Renal cortex interstitium (tissue), 15 donors: ENCODE measurements at places on chromosomes 5 and 9.

DNA sequence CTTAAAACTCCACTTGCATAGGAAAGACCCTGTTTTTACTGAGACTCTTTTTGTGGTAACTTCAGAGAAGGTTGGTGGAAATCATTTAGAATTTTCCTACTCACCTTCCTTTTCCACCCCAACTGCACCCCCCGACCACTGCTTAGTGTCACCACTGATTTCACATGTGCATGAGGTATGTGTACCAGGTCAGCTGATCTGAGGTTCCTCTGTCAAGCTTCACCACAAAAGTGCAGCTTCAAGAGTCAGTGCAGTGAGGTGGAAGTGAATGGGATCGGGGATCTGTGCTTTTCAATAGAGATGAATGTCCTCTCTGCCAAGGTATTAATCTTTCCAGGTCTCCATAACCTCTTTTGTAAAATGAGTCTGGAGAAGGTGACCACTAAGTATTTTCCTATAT is 260.5 kb upstream of the WWC1 start:
- DNase-seq, result no peak

GRCh38 chr5:33430983-33431382 is 9.8 kb upstream of the TARS1 start:
- no peak for DNase-seq

GRCh38 chr9:37908698-37909186 is 4.8 kb upstream of the SLC25A51 start:
- DNase-seq, result no peak

GRCh38 chr9:3793363-3793762 is 267.6 kb upstream of the RFX3 start:
- no peak for DNase-seq

DNA sequence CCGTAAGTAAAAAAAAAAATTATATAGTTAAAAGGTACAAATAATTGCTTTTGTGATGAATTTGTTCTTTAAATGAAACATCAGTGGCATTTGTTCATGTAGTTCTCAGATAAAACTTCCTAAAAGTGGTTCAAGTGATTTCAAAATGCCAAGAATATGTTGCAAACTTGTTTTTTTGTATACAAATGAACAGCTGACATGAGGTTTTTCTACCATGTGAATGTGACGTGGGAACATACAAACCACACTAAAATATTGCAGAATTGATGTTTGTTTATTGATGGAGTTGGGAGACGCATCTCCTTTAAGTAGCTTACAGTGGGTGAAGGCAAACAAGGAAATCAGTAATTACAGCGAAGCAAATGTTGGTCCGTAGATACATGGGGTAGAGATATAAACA is 16.9 kb downstream of the BASP1 start:
- DNase-seq, result no peak

DNA sequence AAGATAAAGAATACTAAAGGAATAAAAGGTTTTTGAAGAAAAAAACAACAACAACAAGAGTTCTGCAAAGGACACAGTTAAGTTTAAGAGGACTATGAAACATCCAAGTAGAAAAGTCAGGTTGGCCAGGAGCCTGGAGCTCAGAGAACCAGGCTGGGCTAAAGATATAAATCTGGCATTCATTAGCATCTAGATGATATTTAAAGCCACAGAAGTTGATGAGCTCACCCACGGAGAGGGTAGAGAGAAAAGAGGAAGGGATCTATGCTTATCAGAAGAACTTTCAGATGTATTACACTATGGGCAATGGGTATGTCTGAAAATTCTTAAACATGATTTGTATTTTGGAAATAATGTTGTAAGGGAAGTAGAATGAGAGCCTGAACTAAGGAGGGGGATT is 9.9 kb downstream of the MIER3 start:
- no peak for DNase-seq

DNA sequence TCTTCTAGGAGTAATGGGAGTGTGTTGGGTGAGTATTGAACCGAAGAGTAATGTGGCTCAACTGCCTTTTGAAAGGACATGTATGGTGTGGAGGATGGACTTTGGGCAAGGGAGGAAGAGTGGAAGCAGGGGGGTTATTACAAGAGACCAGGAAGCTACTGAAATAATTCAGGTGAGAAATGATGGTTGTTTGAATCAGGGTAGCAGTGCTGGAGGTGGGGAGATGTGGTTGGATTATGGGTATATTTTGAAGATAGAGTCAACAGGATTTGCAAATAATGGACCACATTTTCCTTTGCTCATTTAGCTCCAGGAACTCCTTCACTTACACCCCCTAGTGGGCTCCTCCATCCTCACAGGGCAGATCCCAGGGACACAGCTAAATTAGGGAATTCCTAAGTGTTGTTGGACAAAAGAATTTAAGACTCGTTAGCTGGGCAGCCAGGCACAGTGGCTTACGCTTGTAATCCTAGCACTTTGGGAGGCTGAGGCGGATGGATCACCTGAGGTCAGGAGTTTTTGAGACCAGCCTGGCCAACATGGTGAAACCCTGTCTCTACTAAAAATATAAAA is 1.2 kb upstream of the SLC4A9 start:
- no peak for DNase-seq

GRCh38 chr9:130215341-130216119 is 43.3 kb downstream of the NCS1 start:
- no peak for DNase-seq

- peak; percentile 6 for DNase-seq
Measured at GRCh38 chr5:131610198-131611063, 24.6 kb downstream of the RAPGEF6 start.

- DNase-seq, result no peak
Measured at GRCh38 chr9:135416664-135417290, 62.8 kb upstream of the PPP1R26 start.

DNA sequence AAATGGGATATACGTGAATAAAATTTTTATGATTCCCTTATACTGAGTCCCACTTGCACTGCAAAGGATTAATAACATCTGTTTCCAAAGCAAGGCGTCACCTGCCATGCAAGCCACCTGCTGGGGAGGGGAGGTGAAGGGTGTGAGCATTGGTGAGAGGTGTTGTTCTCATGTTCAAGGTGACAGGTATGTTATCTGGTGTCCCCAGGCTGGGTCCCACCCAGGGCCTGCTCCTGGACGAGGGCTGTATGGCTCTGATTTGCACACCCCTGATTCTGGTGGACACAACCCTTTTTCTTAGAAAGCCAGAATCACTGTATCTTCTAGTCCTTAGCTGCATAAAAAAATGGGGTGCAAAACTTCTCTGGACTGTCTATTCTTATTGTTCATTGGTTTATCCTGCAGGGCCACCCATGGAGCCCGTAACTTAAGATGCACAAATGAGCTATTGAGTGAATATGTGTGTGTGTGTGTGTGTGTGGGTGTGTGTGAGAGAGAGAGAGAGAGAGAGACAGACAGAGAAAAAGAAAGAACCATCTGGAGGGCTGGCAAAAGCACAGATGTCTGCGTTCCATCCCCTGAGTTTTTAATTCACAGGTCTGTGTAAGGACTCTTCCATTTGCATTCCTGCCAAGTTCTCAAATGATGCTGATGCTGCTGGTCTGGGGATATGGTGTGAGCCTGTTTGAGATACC is 53.7 kb downstream of the SYK start:
- no peak for DNase-seq

- no peak for DNase-seq
Measured at GRCh38 chr9:13118313-13118712, 161.2 kb downstream of the MPDZ start.

GRCh38 chr9:78620764-78621163 is 323.8 kb downstream of the PSAT1 start:
- no peak for DNase-seq

GRCh38 chr5:106241409-106241808 is 1429.3 kb downstream of the EFNA5 start:
- DNase-seq, result peak; percentile 0

- no peak for DNase-seq
Measured at GRCh38 chr9:83445703-83446265, 92.4 kb downstream of the FRMD3 start.

- no peak for DNase-seq
Measured at GRCh38 chr9:116152390-116152789, 1.2 kb upstream of the PAPPA start.

DNA sequence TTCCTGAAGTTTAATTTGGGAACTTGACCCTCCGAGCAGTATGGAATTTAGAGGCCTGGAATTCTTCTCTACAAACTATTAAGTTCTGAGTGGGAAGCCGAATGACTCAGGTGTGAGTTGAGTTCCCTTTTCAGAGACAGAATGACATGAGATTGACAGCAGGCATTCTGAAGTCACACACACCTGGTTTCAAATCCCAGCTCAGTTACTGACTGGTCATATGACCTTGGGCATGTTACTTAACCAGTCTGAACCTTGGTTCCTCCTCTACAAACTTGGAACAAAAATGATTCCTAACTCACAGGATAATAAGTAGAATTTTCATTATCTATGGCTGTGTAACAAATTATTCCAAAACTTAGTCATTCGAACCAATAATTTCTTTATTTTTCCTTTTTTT is 45.5 kb upstream of the GPBP1 start:
- DNase-seq, result no peak

DNA sequence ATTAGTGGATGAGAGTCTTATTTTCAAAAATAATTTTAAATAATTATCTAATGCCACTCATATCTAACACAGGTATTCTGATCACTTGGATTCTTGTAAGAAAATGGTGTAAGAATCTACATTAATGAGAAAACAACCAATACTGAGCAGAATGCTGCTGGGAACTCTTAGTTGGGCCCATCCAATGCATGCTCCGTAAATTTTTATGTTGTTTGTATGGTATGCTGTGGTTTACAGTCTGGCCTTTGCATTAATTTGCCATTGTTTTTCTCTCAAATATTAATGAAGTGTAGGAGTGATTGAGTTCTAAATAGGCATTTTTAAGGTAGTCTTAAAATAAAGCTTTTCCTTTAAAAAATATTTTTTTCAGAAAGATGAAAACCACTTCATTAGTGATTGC is 133.4 kb downstream of the ZSWIM6 start:
- no peak for DNase-seq

DNA sequence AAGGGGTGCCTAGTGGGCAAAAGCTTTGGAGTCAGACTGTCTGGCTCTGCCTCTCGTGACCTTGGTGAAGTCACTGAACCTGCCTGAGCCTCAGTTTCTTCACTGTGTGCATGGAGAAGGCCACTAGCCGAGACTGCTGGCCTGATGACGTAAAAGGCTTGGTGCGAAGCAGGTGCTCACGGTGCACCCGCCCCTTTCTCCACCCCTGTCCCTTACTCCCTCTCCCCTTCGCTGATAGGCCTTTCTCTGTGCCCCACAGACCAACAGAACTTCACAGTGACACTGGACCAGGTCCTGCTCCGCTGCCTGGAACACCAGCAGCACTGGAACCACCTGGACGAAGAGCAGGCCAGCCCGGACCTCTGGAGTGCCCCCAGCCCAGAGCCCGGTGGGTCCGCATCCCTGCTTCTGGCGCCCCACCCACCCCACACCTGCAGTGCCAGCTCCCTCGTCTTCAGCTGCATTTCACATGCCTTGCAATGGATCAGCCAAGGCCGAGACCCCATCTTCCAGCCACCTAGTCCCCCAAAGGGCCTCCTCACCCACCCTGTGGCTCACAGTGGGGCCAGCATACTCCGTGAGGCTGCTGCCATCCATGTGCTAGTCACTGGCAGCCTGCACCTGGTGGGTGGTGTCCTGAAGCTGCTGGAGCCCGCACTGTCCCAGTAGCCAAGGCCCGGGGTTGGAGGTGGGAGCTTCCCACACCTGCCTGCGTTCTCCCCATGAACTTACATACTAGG is 10.4 kb downstream of the FPGS start:
- DNase-seq, result no peak

DNA sequence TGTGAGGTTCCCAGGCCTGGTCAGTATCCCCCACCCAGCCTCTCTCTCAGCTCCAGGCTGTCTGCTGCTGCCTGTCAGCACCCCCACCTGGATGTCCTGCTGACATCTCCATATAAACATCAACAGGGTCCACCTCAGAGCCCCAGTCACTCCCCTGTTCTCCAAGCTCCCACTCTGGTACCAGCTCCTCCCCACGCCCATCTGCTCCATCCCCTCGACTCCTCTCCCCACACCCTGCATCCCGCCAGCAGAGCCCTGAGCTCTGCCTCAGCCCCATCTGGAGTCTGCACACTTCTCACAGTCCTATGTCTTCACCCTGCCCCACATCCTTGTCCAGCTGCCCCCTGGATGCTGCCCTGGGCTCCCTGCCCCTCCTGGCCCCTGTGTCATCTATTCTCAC is 67.7 kb upstream of the LRRTM2 start:
- no peak for DNase-seq
